NCI-H446 (cell line): ENCODE measurements at places on chromosomes 4 and X.

GRCh38 chr4:121138039-121138825 lies 25.9 kb downstream of the TNIP3 start:
- no peak for DNase-seq

GRCh38 chr4:118994030-118994429 lies 105.4 kb downstream of the SYNPO2 start:
- peak; percentile 25 for DNase-seq

DNA sequence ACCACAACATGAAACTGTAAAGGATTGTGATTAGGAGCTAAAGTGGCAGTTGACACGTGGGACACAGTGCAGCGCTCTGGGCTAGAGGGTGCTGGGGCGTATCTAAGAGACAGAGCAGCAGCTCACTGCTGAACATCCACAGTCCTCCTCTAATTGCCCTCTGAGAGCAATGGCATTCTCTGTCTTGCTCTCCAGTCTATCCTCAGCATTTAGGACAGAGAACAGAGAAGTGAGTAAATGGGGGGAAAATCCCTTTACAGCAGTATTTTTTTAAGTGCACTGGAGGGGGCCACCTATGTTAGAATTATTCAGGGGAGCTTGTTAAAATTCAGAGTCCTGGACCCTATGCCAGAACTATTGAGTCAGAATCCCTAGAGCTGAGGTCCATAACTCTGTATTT lies 4.2 kb upstream of the TMEM154 start:
- no peak for DNase-seq

DNA sequence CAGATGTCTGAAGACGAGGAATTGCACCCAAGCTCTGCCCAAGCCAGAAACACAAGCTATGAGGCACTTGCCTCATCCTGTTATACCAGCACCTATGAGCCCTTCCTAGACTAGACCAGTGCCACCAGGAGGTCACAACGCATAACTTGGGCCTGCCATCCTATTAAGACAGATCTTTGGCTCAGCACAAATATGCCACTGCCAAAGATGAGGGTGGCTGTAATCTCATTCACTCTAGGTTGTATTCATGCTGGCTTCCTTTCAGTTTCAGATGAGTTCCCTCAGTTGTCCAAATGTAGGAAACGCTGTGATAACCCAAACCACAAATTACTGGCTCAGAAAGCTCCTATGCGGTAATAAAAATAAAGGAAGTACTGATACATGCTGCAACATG lies 76.5 kb upstream of the CITED1 start:
- no peak for DNase-seq

DNA sequence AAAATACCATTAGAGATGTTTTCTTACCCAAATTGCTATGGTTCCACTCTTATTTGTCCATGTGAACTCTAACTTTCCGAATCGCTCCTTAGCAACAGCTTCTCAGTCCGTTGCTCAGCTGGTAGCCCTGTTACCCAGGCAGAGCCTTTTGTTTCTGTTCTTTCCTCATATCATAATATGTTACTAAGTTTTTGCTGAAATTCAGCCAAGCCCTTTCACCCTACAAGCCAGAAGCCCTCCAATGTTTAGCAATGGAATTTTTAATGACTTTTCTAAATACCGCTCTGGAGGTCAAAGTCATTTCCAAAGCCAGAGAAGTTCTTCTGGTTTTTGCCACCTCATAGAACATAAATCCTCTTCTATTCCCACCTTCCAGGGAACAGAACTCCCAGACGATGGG lies 1029.5 kb downstream of the C4orf33 start:
- DNase-seq, result no peak

- DNase-seq, result no peak
These were observed 35.1 kb downstream of the ENPEP start for GRCh38 chr4:110510955-110511544.

DNA sequence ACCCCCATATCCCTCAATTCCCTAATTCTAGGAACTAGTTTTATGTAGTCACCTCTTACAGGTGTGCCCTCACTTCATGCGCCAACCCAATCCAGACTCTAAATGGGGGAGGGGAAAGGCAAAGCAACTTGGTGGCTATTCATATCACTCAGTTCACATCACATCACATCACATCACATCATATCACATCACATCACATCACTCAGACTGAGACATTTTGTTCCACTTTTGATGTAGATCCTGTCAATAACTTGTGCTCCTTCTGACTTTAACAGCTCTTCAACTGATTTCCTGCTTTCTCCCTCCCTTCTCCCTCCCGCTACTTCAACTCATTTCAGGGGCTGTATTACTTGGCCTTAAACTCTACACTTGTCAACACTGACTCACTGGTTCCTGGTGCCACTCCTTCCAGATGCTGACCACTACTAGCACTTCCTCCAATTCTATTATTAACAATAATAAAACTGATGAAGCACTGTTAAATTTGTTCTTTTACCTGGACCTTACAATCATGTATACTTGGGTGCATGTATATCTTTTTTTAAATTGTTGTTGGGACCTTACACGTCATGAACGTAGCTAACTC lies 29.1 kb upstream of the PLS3 start:
- no peak for DNase-seq

- DNase-seq, result no peak
These were observed 40.5 kb upstream of the PHKA2 start for GRCh38 chrX:19024366-19024765.

DNA sequence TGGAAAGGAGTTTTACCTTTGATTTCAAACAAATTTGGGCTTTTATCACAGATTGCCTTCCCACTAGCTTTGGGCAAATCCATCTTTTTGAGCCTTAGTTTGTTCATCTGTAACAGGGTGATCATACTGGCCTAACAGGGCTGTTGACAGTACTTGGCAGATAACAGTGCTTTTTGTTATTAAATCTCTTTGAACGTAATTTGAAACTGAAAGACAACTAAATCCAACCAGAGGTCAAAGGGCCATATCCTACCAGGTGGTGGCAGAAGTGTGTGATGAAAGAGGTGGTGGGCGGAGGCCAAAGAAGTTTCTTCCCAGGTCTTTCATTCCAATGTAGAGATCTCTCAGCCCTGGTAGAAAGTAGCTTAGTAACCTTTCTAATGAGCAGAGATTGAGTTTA lies 35.2 kb upstream of the TADA2B start:
- no peak for DNase-seq

DNA sequence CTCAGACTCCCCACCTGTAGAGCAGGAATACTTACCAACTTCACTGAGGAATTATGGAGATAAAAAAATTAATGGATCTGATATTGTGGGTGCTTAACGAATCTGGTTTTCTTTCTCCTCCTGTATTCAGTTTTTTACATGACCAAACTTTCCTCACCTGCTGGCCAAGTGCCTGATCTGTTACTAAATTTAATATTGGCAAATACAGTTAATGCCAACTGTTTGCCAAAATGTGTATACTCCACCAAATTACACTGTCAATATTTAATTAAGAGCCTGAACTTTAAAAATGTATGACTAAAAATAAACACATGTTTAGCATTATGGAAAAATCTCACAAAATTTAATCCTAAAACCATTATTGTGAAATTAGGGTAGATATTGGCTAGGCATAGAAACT lies 3.3 kb downstream of the PGRMC2 start:
- DNase-seq, result no peak

DNA sequence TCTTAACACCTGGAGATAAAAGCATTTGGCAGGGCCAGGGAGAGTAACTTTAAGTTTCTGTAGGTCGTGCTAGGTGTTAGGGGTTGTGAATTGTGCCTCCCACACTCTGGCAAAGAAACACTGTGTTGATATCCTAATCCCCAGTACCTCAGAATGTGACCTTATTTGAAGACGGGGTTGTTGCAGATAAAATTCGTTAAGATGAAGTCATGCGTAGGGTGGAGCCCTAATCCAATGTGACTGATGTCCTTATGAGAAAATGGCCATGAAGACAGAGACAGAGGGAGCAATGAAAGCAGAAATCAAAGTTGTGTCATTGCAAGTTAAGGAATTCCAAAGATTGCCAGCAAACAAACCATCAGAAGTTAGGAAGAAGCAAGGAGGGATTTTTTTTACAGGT lies 40.5 kb upstream of the BBS12 start:
- DNase-seq, result no peak

- no peak for DNase-seq
These were observed 55.2 kb downstream of the TACR3 start for GRCh38 chr4:103664436-103665075.

- peak; percentile 91 for DNase-seq
These were observed 84.1 kb downstream of the NHS start for GRCh38 chrX:17459008-17459611.

- no peak for DNase-seq
These were observed 162.5 kb upstream of the CASK start for GRCh38 chrX:42085836-42086235.

DNA sequence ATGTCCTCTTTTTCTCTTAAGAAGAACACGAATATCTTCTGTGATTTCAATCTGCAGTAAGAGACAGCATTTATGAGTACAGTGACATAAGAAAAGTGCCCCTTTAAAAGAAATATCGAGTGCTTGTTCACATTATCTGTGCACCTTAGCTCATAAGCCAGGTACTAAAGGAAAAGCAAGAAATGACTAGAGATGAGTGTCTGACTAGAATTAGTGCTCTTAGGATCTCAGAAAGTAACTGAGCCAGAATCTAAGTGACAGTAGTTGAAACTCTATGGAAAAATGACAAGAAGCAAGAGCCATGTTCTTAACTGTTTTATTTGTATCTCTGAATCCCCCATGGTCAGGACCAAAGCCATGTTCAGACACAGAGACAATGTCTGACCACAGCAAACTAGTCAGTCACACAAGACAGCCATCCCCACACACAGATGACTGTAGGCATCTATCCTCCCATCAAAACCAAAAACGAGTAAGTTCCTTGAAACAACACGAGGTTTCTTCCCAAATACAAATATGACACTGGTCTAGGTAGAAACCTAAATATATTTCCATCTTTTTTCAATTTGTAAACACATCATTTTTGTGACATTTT lies 36.8 kb downstream of the ACSL4 start:
- DNase-seq, result no peak

- DNase-seq, result no peak
These were observed 17.4 kb downstream of the QDPR start for GRCh38 chr4:17494258-17495190.

- DNase-seq, result no peak
These were observed 169.9 kb downstream of the AASDH start for GRCh38 chr4:56217343-56217890.

DNA sequence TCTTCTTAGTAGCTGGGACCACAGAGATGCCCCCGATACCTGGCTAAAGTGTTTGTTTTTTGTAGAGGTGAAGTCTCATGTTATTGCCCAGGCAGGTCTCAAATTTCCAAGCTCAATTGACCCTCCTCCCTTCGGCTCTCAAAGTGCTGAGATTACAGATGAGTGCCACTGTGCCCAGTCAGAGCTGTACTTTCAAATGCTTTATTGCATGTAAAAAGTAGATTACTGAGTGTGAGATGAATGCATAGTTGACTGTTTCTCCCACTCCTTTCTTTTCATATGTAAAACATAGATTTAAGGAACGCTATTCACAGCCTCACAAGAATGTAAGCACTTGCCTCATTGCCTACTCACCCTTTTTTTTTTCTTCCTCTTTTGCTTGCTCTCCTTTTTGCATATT lies 984.4 kb upstream of the PABPC4L start:
- DNase-seq, result no peak

GRCh38 chr4:167786504-167786903 lies 305.8 kb upstream of the ANXA10 start:
- no peak for DNase-seq

GRCh38 chrX:39975101-39975925 lies 122.4 kb downstream of the BCOR start:
- DNase-seq, result no peak
